Ovary (tissue), 10 donors: ENCODE measurements at places on chromosomes 1 and 21.
A peak's percentile ranks its signal among the peaks of the same experiment; 100 is the strongest.

GRCh38 chr21:42160111-42160721 lies 58.7 kb upstream of the ABCG1 start:
- H3K27ac ChIP-seq = no peak overlapping the region
- peaks cover 2% of the 10 kb centered on the region for H3K4me1 ChIP-seq

GRCh38 chr1:6788946-6789345 lies 3.7 kb downstream of the CAMTA1 start:
- DNase-seq = no peak
- no peak overlapping the region for H3K4me3 ChIP-seq
- H3K27ac ChIP-seq = no peak overlapping the region
- no peaks in the 10 kb centered on the region for H3K36me3 ChIP-seq

- H3K27ac ChIP-seq = no peak overlapping the region
- no peaks in the 10 kb centered on the region for H3K4me1 ChIP-seq
- H3K36me3 ChIP-seq = no peaks in the 10 kb centered on the region
- H3K4me3 ChIP-seq = no peak overlapping the region
- H3K27me3 ChIP-seq = no peaks in the 10 kb centered on the region
Measured at GRCh38 chr1:148161053-148161901, 9.2 kb upstream of the NBPF11 start.

DNA sequence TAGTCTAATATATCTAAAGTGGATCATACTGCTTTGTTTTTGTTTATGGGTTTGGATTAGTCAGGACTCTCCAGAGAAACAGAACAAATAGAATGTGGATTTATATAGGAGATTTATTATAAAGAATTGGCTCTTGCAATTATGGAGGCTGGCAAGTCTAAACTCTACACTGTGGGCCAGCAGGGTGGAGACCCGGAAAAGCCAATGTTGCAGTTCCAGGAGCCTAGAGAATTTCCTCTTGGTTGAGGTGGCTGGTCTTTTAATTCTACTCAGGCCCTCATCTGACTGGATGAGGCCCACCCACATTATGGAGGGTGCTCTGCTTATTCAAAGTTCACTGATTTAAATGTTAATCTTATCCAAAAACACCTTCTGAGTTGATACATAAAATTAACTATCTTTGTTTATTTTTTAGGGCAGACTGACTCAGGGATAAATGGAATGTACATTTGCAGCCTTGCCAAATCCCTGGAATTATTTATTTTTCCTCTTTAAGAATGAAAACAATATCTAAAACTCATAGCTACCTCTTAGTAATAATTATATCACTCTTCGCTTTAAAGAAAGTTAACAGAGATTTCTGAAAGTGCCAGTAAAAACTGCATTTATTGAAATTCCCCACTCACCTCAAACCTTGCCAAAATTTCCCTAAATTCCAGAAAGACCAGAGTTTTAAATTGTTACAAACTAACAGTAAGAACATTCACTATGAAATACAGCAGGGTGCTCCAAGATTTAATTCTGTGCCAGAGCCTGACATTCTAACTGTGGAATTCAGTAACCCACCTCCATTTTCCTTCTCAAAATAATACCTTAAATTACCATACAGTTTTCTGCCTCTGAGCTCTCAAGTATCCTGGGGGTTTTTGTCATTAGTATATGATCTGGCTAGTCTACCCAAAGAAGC lies 36.6 kb upstream of the SSX2IP start:
- H3K4me1 ChIP-seq = no peaks in the 10 kb centered on the region
- H3K4me3 ChIP-seq = no peak overlapping the region
- H3K27ac ChIP-seq = no peak overlapping the region

- no peaks in the 10 kb centered on the region for H3K36me3 ChIP-seq
- no peak for DNase-seq
- H3K27ac ChIP-seq = no peak overlapping the region
- no peaks in the 10 kb centered on the region for H3K4me1 ChIP-seq
- H3K4me3 ChIP-seq = no peak overlapping the region
Measured at GRCh38 chr1:10617931-10618885, 143.5 kb downstream of the PEX14 start.

- no peak overlapping the region for H3K4me3 ChIP-seq
- H3K27ac ChIP-seq = peak overlapping the region; percentile 88
- H3K36me3 ChIP-seq = no peaks in the 10 kb centered on the region
- H3K4me1 ChIP-seq = peaks cover 25% of the 10 kb centered on the region
- DNase-seq = no peak
- H3K27me3 ChIP-seq = no peaks in the 10 kb centered on the region
Measured at GRCh38 chr1:234545517-234546386, 64.2 kb downstream of the IRF2BP2 start.

DNA sequence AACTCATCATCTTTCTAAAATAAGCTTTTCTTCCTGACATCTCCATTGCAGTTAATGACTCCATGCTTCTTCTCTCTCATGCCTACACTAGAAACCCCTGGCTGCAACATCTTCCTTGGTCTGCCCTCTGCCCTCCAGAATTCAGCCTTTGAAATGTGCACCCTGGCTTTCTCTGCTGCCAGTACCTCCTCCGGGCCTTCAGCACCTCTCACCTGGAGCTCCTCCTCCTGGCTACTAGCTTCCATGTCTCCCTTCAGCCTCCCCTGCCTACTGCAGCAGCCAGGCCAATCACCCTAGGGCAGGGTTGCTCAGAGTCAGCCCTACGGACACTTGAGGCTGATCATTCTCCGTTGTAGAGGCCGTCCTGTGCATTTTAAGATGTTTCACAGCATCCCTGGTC lies 18.3 kb downstream of the SUSD4 start:
- no peak for DNase-seq
- no peak overlapping the region for H3K27ac ChIP-seq

DNA sequence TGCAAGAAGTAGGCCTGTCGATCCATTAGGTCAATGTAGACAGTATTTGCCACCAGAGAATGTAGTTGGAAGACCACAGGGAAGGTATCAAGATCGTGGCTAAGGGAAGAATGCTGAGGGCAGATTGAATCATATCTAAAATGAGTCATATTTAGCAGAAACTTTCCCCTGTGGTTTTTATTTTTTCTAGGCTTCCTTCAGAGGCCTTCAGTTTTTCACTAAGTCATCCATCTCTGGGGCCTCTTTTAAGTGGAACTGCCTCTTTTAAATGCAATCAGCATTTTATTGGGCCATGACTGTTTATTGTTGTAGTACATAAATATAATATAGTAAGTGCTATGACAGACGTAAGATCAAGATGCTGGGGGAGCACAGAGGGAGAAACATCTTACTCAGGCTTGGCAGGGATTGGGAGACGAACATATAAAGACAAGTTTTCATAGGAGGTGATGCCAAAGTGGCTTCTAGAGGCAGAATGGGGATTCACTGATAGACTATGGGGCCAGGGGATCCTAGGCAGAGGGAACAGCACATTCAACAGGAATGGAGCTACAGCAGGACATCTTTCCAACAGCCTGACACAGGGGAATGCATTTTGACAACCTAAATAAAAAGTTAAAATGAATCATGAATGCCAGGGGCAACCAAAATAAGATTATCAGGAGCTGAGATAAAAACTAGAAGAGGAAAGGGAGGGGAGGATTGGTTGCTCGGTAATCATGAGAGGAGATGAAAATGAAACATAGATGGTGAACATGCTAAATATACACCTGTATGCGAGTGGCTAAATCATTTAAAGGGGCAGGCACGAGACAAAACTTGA lies 20.1 kb downstream of the UBE2U start:
- no peak for DNase-seq
- no peak overlapping the region for H3K27ac ChIP-seq
- no peaks in the 10 kb centered on the region for H3K4me1 ChIP-seq
- H3K36me3 ChIP-seq = no peaks in the 10 kb centered on the region
- no peak overlapping the region for H3K4me3 ChIP-seq

DNA sequence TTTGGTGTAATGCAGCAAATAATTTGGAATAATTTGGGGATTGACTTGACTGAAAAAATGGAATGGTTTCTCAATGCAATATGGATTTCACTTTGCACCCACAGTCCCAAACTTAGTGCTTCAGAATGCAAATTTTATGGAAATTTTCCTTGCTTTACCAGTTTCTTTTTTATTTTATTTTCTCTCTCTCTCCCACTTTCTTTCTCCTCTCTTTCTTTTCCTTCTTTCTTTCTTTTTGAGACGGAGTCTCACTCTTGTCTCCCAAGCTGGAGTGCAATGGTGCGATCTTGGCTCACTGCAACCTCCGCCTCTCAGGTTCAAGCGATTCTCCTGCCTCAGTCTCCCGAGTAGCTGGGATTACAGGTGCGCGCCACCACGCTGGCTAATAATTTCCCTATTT lies 110.3 kb downstream of the KCNN3 start:
- DNase-seq = no peak
- peaks cover 5% of the 10 kb centered on the region for H3K4me1 ChIP-seq
- H3K27ac ChIP-seq = no peak overlapping the region
- H3K4me3 ChIP-seq = no peak overlapping the region

- no peaks in the 10 kb centered on the region for H3K27me3 ChIP-seq
- H3K4me1 ChIP-seq = peaks cover 6% of the 10 kb centered on the region
- H3K36me3 ChIP-seq = no peaks in the 10 kb centered on the region
- H3K27ac ChIP-seq = no peak overlapping the region
- DNase-seq = no peak
Measured at GRCh38 chr1:227890451-227891222, 57.1 kb downstream of the WNT9A start.

GRCh38 chr1:178727014-178727895 lies 2.2 kb downstream of the RALGPS2 start:
- H3K4me1 ChIP-seq = no peaks in the 10 kb centered on the region
- H3K4me3 ChIP-seq = peak overlapping the region; percentile 90
- peak; percentile 57 for DNase-seq
- H3K36me3 ChIP-seq = no peaks in the 10 kb centered on the region

GRCh38 chr1:205118752-205119151 lies 3.0 kb downstream of the RBBP5 start:
- no peak overlapping the region for H3K4me3 ChIP-seq
- H3K4me1 ChIP-seq = peaks cover 9% of the 10 kb centered on the region
- no peak overlapping the region for H3K27ac ChIP-seq
- DNase-seq = no peak
- H3K27me3 ChIP-seq = no peaks in the 10 kb centered on the region

- peaks cover 2% of the 10 kb centered on the region for H3K4me1 ChIP-seq
- no peaks in the 10 kb centered on the region for H3K27me3 ChIP-seq
- peak within 1 kb of the TSS; percentile 91 for H3K4me3 ChIP-seq
- peak; percentile 27 for DNase-seq
Measured at GRCh38 chr1:83998498-83999315, at the start of gene TTLL7. TSS of gene TTLL7 (minus strand) at chr1:83999132. CDS start at chr1:83952211, 46,921 bp downstream.

DNA sequence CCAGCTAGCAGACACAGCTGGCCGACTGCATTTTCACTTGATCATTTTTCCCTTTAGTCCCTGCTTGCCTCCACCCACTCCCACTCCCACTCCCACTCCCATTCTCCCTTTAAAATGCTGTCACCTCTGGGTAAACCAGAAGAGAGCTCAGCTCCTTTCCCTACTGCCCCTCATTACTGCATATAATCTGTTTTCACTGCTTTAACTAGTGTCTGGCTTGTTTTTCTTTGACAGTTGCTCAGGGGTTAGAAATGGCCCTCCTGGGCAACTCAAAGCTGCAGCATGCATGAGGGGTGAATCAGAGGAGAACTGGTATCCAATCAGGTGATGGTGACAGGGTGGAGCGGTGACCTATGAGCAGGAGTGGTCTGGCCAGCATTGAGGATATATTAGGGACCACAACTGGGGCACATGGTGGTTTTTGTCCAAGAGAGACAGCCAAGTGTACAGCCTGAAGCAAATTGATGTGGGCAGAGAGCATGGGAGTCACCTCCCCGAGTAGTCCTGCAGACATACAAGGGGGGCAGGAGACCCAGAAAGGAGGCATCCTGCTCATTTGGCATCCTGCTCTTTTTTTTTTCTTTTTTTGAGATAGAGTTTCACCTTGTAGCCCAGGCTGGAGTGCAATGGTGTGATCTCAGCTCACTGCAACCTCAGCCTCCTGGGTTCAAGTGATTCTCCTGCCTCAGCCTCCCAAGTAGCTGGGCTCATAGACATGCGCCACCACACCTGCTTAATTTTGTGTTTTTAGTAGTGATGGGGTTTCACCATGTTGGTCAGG lies 42.6 kb upstream of the SRSF10 start:
- no peak overlapping the region for H3K4me3 ChIP-seq
- no peak for DNase-seq
- peaks cover 26% of the 10 kb centered on the region for H3K4me1 ChIP-seq
- H3K27me3 ChIP-seq = no peaks in the 10 kb centered on the region

- no peak overlapping the region for H3K27ac ChIP-seq
- H3K36me3 ChIP-seq = no peaks in the 10 kb centered on the region
- peaks cover 17% of the 10 kb centered on the region for H3K4me1 ChIP-seq
- no peak for DNase-seq
- H3K4me3 ChIP-seq = no peak overlapping the region
Measured at GRCh38 chr1:9417695-9418094, 121.6 kb upstream of the SLC25A33 start.

GRCh38 chr1:10693497-10694273 lies 102.8 kb downstream of the CASZ1 start:
- H3K4me1 ChIP-seq = no peaks in the 10 kb centered on the region
- no peaks in the 10 kb centered on the region for H3K36me3 ChIP-seq
- peak overlapping the region; percentile 63 for H3K4me3 ChIP-seq
- H3K27me3 ChIP-seq = no peaks in the 10 kb centered on the region
- peak; percentile 31 for DNase-seq

DNA sequence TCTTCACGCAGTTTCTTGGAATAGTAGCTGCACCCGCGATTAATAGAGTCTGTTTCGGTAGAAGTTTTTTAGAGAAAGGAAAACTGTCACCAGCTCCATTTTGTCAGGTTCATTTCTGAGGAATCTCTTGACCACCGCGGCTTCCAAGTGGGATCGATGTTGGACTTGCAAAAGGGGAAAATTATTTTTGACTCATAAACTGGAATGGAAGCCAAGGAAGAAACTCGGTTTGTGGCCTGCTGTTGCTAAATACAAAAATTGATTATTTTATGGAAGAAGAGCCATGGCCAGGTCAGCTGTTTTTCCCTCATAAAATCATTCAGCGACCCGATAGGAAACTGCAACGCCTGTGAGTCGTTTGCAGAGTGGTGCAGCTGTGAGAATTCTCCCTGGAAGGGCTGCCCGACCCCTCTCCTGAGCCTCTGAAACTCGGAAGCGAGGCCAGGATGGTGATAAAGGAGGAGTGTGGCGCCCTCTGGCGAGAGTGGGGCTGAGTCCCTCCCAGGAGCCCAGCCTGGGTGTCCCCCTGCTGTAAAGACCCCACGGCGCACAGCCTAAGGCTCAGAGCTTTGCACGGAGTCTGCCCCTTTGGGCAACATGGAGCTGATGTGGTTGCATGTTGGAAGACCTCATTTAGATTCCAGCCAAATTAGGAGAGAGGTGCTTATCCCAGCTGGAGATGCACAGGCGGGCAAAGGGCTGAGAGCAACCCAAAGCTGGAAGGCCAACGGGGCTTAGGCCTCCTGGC lies 83.6 kb upstream of the SLC25A33 start:
- H3K4me1 ChIP-seq = peaks cover 10% of the 10 kb centered on the region
